ENCODE measurements at places on chromosomes 4 and X.

- DNase-seq = no peak
These were observed 76.2 kb upstream of the PLAC1 start for GRCh38 chrX:134734466-134734952.

DNA sequence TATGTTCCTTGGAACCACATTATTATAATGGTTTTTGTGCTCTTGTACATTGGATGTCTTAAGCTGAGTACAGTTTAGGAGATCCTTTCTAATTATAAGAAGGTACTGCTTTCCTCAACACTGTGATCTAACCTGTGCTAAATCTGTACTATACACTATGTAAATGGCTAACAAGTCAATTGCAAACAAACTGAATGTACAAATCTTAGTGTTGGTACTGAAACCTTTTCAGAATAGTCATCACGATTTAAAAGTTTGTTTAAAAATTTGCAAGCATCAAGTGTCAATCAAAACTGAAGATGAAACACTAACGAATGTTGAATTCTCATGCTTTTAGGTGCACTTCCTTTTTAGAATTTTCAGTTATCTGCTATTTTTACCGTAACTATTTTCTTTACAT, 2090.4 kb upstream of the TENM3 start:
- no peak for DNase-seq

DNA sequence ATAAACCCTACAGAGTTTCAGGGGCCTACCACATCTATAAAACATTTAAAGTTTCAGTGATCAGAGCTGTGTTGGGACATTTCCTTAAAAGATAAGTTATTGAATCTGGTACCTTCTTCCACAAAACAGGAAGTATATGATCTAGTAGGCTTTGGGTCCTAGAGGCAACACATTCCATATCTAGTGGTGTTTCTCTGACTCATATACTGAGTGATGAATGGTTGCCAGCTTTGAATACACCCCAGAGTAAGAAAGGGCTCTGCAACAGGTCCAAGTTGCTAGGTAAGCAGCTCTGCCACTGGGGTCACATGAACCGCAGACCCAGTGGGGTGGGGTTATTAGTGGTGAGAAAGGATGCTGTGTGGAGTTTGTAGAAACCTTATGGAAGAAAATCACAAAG, 32.4 kb upstream of the BLTP1 start:
- DNase-seq = no peak

- no peak for DNase-seq
These were observed 15.6 kb upstream of the RASL11B start for GRCh38 chr4:52846502-52846901.

DNA sequence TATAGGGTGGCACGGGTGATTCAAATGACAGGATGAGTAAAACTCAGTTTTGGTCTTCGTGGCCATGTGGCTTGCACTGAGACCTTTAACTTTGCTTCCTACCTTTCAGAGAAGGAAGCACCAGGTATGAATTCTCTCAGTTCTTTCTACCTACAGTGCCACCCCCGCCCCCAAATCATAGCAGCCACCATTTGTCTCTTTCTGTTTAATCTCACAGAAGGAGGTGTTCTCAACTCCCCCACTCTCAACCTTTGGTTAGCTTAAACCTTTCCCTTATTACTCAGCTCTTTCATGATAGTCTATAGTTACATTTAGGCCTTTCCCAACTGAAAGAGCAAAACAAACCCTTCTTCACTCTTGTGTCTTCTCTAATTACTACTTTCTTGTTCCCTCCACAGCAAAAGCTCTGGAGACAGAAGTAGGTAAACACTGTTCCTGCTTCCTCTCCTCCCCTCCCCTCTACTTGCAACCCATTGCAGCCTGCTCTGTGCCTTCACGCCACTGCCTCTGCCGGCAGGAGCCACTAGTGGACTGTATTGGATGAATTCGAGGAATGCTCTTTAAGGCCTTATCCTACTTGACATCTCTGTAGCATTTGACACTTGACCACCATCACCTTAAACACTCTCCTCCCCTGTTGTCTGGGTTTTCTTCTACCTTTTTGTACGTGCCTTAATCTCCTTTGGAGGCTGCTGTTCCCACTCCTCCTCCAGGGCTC, 123.7 kb downstream of the AFF1 start:
- DNase-seq = no peak

GRCh38 chr4:132683957-132684356, 465.1 kb upstream of the PCDH10 start:
- DNase-seq = no peak

DNA sequence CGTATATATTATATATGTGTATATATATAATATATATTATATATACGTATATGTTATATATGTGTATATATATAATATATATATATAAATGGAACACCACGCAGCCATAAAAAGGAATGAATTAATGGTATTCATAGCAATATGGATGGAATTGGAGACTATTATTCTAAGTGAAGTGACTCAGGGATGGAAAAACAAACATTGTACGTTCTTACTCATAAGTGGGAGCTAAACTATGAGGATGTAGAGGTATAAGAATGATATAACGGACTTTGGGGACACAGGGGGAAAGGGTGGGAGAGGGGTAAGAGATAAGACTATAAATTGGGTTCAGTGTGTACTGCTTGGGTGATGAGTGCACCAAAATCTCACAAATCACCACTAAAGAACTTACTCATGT, 1388.9 kb downstream of the C4orf33 start:
- DNase-seq = no peak

DNA sequence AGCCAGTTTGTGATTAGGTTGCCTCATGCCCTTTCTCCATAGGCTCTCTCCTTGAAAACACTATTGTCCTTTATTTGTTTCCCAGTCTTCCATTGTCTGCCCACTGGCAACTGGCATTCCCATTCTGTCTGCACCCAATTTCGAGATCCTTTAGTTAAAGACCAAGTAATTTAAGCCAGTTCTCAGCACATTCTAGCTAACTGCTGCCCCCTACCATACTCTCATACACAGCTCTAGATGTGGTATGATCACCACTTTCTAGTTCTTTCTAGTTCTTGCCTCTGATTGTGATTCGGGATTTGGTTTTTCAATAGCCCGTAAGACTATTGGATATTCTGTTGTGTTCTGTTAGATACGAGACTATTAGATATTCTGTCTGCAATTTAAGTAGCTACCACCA, 135.8 kb upstream of the TRPC5 start:
- DNase-seq = no peak

GRCh38 chr4:153159016-153159415, 45.2 kb upstream of the TRIM2 start:
- no peak for DNase-seq

DNA sequence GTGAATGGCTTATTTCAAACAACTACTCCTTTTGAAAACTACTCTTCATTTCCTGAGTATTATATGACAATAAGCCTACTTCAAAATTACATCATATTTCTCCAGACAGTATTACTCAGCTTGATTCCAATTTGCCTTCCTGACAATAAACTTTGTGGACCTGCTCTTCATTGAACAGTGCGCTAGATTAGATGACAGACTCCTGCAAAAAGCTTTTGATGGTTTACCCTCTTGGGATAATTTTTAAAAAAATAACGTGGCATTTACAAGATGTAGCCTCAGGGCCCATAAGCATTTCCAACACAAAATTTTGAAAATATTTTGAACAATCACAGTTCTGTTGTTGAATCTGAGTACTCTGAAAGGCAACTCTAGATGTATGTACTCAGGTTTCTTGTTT, 25.9 kb downstream of the MGAT4D start:
- no peak for DNase-seq

DNA sequence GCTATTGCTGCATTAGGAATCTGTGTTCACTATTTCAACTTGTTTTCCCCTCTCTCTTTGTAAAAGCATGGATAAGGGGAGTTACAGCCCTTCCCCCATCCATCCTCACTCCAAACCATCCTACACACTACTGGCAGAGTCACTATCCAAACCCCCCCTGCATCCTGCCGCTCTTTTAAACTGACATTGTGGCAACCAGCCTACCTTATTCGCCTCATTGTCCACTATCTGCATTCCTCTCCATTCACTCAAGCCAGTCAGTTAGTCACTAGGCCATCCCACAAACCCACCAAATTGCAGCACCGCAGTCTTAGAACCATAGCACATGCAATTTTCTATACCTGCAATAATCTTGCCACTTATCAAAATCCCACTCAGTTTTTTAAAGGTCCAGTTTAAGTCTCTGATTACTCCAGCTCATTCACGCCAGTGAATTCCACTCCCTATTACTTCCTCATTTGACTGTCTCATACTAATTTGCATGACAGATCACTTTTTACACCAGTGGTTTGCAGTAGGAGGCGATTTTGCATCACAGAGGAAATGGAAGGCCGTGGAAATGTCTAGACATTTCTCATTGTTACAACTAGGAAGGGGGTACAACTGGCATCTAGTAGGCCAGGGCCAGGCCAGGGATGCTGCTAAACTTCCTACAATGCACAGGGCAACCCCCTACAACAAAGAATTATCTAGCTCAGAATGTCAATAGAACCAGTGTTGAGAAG, 181.8 kb downstream of the HS6ST2 start:
- DNase-seq = no peak

GRCh38 chrX:55522596-55523276, 33.1 kb upstream of the USP51 start:
- DNase-seq = no peak

GRCh38 chr4:95156452-95156765, 392.4 kb downstream of the UNC5C start:
- no peak for DNase-seq

GRCh38 chr4:53608242-53608641, 17.0 kb upstream of the LNX1 start:
- DNase-seq = no peak

DNA sequence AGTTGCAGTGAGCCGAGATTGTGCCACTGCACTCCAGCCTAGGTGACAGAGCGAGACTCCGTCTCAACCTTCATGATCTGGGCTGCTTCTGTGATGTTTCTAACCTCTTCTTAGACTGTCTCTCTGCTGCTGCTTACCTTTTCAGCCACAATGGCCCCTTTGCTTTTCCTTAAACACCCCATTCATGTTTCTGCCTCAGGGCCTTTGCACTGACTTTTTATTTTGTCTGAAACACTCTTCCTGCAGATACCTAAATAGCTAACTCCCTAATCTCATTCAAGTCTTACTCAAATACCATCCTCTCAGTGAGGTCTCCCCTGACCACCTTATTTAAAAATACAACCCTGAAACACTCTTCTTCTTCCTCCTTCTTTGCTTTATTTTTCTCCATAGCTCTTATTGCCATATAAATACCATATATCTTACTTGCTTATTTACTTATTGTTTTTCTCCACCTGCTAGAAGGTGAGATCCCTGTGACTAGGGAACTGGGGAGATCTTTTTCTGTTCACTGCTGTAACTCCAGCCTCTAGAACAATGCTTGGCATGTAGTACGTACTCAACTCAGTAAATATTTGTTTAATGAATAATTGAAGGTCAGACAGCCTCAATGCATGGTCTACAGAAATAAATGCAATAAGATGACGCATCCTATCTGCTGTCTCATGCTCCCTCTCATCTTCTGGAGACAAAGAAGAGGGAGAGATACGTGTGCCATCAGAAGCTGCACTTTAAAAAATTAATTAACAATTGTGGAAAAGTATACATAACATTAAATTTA, 43.8 kb upstream of the SETD7 start:
- DNase-seq = no peak

- no peak for DNase-seq
These were observed 35.2 kb downstream of the PCDH7 start for GRCh38 chr4:30755346-30755745.

DNA sequence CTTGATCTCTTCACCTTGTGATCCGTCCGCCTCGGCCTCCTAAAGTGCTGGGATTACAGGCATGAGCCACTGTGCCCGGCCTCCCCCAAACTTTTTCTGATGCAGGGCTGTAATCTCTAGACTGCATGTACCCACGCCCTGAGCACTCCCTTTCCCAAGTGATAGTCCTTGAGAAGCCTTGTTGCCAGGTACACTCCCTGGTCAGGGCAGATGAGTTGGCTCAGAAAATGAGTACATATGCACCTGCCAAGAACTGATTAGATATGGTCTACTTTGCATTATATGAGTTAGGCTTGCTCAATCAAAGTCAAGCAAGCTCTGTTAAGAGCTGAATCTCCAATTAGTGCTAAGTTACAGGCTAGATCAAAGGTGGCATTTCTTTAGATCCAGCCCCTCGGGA, 20.3 kb downstream of the APOO start:
- DNase-seq = no peak

- no peak for DNase-seq
These were observed 64.9 kb upstream of the SOD3 start for GRCh38 chr4:24730256-24731001.

GRCh38 chr4:56464581-56464980, 2.8 kb upstream of the SRP72 start:
- DNase-seq = no peak

- no peak for DNase-seq
These were observed 186.9 kb downstream of the FRMPD4 start for GRCh38 chrX:12325171-12325570.

GRCh38 chrX:39729981-39730661, 367.6 kb downstream of the BCOR start:
- no peak for DNase-seq

GRCh38 chr4:18052158-18052557, 30.6 kb upstream of the LCORL start:
- DNase-seq = no peak

- no peak for DNase-seq
These were observed 1112.7 kb downstream of the PDHA2 start for GRCh38 chr4:96952610-96953009.

- no peak for DNase-seq
These were observed 11.1 kb upstream of the NAT8L start for GRCh38 chr4:2047781-2048581.

DNA sequence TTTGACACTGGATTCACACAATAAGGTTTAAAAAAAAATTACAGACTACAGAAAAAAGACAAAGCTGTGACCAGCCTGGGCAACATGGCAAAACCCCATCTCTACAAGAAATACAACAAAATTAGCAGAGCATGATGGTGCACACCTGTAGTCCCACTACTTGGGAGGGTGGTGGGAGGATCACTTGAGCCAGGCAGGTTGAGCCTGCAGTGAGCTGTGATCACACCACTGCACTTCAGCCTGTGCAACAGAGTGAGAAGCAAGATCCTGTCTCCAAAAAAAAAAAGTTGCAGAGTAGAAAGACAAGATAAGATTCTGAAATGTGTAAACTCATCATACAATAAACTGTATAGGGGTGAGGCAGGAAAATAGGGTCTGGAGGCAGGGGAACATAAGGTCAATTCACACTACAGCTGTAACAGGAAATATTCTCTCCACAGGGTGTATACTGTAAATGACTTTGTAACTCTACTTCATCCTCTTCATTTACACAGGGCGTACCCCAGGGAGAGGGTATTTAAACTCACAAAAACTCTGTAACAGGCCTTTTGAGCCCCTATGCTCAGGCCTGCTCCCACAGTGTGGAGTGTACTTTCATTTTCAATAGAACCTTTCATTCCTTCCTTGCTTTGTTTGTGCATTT, 112.6 kb upstream of the MAPK10 start:
- DNase-seq = no peak

DNA sequence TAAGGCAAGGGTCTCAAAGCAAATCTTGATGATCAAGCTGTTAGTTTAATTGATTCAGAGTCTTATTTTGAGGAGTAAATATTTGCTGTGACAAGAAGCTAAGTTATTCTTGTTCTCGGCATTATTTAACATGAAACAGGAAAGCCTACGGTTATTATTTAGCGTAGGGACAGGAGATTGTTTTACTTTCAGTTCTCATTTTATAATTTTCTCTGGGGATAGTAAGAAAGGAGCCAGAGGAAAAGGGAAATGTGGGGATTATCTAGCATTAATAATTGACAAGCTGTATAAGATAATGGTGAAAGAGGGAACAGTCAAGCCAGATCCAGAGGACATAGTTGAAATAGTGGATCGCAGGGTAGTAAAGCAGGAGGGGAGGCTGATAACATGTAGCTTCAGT, 39.7 kb upstream of the PARM1 start:
- no peak for DNase-seq

- no peak for DNase-seq
These were observed 2233.9 kb upstream of the TENM3 start for GRCh38 chr4:180009316-180009715.
